ENCODE measurements at places on chromosomes 6 and 20.

GRCh38 chr6:7178280-7178679, 70.5 kb downstream of the RREB1 start:
- no peak for DNase-seq

- DNase-seq, result no peak
Measured at GRCh38 chr6:10384610-10385523, 30.0 kb downstream of the TFAP2A start.

GRCh38 chr6:40436685-40437604, 150.2 kb downstream of the LRFN2 start:
- peak; percentile 63 for DNase-seq

DNA sequence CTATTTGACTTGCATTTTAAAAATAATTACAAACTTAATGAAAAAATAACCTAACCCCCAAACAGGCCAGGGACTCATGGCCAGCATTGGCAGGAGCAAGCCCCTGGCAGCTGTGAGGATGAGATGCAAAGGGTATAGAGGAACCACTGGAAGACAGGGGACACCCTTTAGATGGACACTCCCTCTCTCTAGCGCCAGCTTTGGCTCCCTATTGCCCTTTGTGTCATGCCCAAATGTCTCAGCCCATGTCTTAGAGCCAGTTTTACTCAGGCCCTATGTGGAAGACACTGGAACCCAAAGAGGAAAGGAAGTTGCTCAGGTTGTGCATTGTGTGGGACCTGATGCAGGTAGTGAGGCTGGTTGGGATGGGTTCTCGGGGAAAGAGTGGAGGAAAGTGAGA, 34.9 kb upstream of the RSPO4 start:
- DNase-seq, result no peak

DNA sequence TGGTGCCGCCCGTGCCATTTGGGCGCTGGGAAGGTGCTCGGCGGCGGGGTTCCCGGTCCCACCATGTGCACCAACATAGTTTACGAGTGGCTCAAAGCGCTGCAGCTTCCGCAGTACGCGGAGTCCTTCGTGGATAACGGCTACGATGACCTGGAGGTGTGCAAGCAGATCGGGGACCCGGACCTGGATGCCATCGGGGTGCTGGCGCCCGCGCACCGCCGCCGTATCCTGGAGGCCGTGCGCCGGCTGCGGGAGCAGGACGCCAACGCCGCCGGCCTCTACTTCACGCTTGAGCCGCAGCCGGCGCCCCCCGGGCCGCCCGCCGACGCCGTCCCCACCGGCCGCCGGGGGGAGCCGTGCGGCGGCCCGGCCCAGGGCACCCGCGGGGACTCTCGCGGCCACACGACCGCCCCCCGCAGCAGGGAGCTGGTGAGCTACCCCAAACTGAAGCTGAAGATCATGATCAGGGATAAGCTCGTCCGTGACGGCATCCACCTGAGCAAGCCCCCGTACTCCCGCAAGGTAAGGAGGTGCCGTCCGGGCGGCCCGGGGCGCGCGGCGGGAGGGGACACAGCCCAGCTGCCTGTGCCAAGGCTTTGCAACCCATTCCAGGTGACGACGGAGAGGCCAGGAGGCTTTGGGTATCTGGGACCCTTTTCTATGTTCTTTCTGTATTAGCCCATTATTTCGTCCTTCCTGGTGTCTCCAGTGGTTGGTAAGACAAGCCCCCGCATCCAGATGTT, 547 bp downstream of the SAMD5 start:
- DNase-seq, result no peak

GRCh38 chr20:39019805-39020325, 57.7 kb downstream of the DHX35 start:
- no peak for DNase-seq

- DNase-seq, result no peak
Measured at GRCh38 chr6:74805916-74806696, 399.7 kb downstream of the COL12A1 start.

- DNase-seq, result peak; percentile 44
Measured at GRCh38 chr20:835608-836045, 2.1 kb downstream of the FAM110A start.

DNA sequence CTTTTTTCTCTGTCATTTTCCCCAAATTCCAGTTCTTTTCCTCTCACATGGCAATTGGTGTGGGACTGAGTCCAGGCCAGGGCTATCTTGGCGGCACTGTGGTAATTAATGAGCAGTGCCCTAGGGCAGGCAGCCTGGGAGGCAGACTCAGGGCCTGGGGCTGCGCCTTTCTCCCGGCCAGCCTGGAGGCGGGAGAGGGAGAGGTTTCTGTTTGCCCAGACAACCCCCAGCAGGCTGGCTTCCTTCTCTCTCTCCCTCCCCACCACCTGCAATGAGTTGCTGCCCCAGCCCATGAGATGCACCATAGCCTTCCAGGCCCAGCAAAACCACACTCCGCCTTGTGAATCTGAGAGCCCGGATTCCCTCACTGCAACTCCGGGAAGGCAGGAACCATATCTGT, 15.1 kb upstream of the CCDC167 start:
- DNase-seq, result no peak

DNA sequence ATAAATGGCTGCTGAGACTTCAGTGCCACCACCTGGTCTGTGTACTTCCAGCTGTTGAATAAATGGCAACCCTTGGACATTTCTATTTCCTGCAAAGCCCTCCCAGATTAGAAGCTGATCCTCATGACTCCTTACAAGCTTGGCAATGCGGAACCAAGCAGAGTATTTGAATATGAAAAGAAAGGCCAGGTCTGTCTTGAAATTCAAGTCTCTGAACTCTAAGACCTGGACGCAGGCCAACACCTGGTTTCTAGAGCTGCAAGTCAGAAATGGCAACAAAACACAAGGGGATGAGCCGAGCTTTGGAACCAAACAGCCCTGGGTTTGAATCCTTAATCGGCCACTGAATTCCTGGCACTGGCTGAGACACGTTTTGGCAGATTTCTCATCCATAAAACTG, 353.4 kb downstream of the PTPRT start:
- DNase-seq, result no peak

DNA sequence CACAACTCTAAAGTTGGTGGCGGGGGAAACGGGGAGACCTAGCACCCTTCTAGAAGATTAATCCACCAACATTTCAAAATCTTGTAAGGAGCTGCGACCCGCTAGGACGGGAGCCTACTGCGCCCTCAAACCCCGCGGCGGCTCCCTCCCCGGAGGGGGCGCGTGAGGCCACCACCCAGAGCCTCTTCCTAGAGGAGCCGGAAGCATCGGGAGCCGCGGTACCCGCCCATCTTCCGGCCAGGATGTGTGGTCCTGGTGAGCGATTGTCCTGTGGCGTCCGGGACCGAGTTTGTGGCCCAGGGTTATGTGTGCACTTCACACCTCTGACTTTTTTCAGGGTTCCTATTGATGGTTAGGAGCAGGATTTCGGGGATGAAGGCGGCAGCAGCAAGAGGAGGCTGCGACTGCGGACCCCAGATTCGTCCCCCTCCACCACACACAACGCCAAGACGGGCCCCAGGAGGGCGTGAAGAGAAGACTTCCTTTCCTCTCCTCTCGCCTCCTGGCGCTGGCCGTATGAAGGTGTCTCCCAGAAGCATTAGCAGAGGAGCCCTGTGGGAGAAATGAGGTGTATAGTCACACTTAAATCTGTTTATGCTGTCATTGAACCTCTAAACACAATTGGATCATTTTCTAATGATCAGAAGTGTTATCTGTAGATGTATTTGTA, 10.7 kb downstream of the ZNF165 start:
- no peak for DNase-seq

GRCh38 chr6:128174724-128175123, 273.9 kb upstream of the THEMIS start:
- DNase-seq, result no peak

DNA sequence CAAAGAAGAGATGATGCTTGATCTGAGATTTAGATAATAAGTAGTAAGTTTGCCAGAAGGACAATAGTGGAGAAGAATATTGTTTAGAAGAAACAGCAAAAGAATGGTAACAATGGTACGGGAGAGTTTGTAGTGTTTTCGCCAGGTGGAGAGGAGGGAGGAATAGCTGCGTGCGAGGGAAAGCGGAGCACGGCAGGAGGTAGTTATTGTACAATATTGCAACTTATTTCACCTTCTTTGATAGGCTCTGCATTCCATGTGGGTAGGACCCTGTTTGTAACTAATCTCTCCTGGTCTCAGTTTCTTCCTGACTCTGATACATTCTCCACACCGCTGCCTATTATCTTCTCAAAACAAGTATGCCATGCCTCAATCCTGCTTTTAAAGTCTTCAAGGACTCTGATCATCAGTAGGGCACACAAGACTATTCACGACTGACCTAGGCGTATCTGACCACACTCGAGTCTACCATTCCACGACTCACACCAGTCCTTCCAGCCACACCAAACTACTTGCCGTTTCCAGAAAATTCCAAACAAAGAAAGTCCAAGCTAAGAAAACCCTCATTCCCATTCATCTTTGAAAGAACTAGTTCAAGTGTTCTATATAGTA, 1.1 kb downstream of the PPIL4 start:
- no peak for DNase-seq

GRCh38 chr6:83872386-83873118, 13.1 kb downstream of the CYB5R4 start:
- DNase-seq, result peak; percentile 24

GRCh38 chr20:41349266-41349665, 8.6 kb downstream of the LPIN3 start:
- no peak for DNase-seq

DNA sequence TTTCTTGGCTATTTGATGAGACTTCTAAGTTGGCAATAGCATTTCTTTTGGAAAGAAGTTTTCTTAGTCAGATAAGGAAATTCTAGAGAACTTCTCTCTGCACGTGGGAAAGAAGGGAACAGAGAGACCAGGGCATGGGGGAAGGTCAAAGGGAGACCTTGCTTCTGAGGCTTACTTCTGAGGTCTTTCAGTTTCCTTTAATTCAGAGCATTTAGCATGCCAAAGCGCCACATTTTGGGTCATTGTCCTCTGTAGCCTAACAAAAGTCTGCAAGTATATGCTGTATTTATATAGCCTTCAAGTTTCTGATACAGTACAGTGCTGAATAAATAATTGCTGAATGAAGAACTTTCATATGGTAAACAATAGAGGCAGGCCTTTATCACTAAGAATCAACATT, 95.6 kb downstream of the SAMD3 start:
- DNase-seq, result no peak

- DNase-seq, result no peak
Measured at GRCh38 chr20:33261465-33261864, 21.5 kb upstream of the BPIFB1 start.

- no peak for DNase-seq
Measured at GRCh38 chr6:56890066-56890465, 64.8 kb upstream of the BEND6 start.

Measured in hematopoietic multipotent progenitor cell treated with erythropoietin and hydrocortisone succinate and interleukin-3 and kit ligand, for 8 days (in vitro differentiated cells).